MCF 10A (cell line): ENCODE measurements at places on chromosomes 7 and 10.

GRCh38 chr10:79002336-79002735, 66.4 kb upstream of the ZMIZ1 start:
- no peak for DNase-seq

- DNase-seq: no peak
These were observed 42.2 kb upstream of the GRB10 start for GRCh38 chr7:50824882-50825281.

- DNase-seq: no peak
These were observed 35.5 kb upstream of the ARHGAP22 start for GRCh38 chr10:48640326-48640725.

DNA sequence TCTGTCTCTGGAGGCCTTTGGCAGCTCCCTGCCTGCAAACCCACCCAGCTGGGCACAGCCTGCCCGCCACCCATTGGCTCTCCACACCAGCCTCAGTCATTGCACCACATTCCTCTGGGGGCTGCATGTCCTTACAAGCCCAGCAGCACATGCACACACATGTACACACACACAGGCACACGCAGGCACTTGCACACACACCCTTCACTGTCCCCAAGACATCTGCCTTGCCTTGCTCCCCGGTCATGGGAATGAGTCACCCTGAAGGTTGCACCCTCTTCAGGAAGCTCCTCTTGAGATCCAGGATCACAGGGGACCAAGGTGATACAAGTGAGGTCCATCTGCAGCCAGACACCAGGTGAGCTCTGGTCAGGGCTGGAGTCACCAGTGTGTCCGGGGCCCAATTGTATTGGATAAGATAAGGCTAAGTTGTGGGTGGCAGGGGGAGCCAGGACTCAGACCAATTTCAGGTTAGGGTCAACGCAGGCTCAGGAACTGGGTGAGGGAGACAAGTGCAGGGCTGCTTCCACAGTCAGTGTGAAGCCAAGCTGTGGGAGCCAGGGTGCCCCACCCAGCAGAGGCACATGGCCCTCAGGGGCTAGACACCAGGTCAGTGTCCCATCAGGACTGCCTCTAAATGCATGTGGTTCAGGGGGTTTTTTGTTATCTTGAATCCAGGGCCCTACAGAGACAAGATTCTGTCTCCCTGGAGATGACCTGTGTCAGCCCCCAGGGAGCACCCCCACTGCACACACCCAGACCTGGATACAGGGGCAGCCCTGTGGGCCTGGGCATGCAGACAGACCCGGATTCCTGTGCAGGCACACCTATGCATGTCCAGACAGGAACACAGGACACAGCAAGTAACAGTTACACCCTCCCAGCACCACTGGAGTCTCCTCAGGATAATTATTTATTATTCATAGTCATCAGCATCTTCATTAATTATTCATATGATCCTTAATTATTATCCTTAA, 33.8 kb downstream of the KCNH2 start:
- peak; percentile 64 for DNase-seq

GRCh38 chr7:87575521-87575920, 25.2 kb downstream of the ABCB1 start:
- no peak for DNase-seq

GRCh38 chr10:73810735-73811465, 498 bp downstream of the NDST2 start:
- no peak for DNase-seq

DNA sequence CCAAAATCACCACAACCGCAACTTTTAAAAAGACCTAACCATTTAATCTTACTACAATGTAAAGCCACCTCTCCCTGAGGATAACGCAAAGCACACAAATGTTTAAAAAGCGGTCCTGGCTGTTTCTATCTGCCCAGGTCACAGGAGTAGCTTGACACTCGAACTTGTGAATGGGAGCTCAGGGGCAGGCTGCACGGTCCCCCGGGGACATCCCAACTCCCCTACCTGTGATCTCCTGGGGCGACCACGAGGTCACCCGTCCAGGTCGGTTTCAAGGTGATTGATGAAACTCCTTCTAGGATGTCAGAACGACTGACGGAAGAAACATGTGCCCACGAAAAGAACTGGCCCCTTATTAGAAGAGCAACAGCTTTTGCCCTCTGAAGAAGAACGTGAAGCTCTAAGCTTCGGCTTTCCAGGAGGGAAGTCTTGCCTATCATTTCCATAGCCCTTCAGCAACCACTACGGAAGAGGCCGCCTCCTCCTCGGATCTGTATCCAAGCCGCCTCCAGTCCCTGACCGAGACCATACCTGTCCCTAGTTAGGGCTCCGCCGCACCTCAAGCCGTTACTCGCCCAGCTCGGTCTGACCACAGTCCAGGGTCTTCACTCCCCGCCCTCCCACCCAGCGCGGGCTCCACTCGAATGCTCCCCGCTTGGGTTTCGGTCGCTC, 459 bp downstream of the CYCS start:
- DNase-seq: peak; percentile 22

DNA sequence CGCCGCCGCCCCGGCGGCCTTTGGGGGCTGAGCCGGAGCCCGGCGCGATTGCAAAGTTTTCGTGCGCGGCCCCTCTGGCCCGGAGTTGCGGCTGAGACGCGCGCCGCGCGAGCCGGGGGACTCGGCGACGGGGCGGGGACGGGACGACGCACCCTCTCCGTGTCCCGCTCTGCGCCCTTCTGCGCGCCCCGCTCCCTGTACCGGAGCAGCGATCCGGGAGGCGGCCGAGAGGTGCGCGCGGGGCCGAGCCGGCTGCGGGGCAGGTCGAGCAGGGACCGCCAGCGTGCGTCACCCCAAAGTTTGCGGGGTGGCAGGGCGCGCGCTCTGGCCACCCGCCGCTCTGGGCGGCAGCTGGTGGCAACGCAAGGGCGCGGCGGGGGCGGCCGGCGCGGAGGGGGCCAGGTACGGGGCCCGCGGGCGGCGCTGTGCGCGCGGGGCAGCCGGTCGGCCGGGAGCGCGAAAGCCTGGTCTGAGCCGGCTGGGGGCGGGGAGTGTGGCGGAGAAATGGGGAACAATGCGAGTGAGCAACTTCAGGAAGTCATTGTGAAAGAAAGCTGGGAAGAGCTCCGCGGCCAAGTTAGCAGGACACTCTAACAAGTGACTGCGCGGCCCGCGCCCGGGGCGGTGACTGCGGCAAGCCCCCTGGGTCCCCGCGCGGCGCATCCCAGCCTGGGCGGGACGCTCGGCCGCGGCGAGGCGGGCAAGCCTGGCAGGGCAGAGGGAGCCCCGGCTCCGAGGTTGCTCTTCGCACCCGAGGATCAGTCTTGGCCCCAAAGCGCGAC, at the start of gene IKZF1:
Gene IKZF1, plus strand, starts transcription at position 588 of the 782 bp plus-strand sequence. CDS start 14,346 bp downstream, outside the sequence.
- no peak for DNase-seq

GRCh38 chr7:47549397-47549796, 32.5 kb downstream of the TNS3 start:
- DNase-seq: no peak

DNA sequence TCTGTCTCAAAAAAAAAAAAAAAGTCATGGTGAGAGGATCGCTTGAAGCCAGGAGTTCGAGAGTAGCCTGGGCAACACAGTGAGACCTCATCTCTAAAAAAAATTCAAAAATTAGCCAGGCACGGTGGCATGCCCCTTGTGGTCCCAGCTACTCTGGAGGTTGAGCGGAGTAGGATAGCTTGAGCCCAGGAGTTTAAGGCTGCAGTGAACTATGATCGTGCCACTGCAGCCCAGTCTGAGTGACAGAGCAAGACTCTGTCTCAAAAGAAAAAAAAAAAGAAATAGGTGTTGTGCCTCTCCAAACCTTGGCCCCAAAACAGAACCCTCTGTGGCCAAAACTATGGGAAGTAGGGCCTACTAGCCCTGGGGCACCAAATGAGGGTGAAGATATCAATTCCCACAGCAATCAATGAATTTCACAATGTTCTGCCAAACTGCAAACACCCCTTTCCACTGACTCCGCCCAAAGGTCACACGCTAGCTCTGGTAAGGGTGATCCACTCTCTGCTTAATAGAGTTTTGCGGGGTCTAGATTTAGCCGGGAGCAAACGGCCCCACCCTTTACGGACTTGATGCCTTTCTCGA, 16.9 kb downstream of the SSC4D start:
- no peak for DNase-seq

DNA sequence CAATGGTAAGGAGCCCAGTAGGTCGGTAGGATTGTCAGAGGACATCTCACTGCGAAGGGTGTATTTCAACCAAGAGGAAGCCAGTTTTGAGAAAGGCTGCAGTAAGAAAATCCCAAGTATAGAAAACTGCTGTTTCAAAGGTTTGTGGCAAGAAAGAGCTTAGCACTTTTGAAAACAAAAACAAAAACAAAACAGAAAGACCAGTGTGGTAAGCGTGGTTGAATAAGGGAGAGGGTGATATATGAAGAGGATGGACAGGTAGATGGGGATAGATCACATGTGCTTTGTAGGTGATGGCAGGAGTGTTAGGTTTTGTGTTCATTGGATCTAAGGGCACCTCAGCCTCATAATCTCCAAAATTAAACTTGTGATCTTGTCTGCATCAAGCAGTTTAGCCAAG, 141.6 kb upstream of the WNT16 start:
- DNase-seq: no peak

DNA sequence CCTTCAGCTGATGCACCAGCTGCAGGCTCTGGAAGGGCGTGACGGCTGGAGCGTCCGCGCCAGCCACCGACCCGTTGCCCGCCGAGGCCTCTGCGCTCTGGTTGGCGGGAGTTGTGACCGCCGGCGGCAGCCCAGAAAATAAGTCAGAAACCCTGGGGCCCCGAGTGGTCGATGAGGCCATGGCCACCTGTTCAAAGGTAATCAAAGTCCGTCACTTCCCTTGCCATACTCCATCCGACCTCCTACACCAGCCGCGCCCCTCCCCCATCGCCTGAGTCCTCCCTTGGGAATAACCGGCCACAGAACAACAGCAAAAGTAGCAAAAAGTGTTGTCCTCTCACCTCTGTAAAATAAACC, 406 bp downstream of the PRLHR start:
- no peak for DNase-seq

DNA sequence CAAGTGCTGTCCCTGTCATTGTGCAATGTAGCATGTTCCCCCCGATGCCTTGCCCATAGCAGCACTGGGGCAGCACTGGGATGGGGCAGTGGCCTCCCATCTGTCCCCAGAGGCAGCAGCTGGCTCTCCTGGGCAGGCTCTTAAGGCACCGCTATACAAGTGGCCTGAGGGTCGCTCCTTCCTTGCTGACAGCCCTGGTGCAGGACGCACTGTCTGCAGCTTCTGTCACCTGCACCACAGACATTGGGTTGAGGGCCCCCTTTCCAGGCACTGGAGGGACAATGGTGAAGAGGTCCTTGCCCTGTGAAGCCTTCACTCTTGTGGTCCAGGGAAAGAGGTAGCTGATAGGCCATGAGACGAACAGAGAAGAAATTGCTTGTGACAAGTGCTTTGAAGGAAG, 10.6 kb downstream of the CPSF4 start:
- no peak for DNase-seq

DNA sequence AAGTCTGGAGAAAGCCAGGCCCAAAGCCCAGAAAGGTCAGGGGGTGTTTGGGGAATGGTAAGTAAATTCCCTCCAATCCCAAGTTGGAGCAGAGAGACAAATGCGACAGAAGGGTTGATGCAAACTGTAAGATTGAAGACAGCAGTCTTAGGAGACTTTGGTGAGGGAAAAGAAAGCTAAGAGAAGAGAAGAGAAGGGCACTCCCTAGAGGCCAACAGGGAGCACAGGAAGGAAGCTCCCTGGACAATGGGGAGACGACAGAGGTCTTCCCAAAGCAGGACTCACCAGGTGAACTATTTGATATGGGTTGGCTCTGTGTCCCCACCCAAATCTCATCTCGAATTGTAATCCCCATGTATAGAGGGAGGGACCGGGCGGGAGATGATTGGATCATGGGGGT, 151.5 kb downstream of the KIF20B start:
- DNase-seq: no peak

DNA sequence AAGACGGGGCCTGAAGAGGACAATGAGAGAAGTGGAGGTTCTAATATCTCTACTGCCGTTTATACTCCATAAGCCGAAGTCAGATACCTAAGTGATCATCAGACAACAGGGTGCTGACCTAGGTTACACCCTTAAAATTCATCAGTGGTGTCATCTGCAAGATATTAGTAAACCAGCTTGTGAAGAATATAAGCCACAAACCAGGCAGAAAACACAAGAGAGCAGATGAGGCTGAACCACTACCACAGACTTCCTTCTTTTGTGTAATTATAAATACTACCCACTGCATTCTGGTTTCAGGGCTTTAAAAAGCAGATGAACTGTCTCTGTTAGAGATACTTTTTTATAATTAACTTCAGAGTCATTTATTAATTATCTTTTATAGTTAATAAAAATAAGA, 69.0 kb upstream of the LRRC17 start:
- no peak for DNase-seq

- no peak for DNase-seq
These were observed 89.6 kb upstream of the SMIM30 start for GRCh38 chr7:113207931-113208330.

GRCh38 chr7:29290829-29291228, 96.3 kb downstream of the CHN2 start:
- no peak for DNase-seq

- DNase-seq: peak; percentile 58
These were observed 44.8 kb downstream of the GNAT3 start for GRCh38 chr7:80467069-80467468.

- no peak for DNase-seq
These were observed 112.4 kb downstream of the SMURF1 start for GRCh38 chr7:99031496-99031895.

- DNase-seq: peak; percentile 59
These were observed 155.5 kb downstream of the COBL start for GRCh38 chr7:51160990-51161615.

DNA sequence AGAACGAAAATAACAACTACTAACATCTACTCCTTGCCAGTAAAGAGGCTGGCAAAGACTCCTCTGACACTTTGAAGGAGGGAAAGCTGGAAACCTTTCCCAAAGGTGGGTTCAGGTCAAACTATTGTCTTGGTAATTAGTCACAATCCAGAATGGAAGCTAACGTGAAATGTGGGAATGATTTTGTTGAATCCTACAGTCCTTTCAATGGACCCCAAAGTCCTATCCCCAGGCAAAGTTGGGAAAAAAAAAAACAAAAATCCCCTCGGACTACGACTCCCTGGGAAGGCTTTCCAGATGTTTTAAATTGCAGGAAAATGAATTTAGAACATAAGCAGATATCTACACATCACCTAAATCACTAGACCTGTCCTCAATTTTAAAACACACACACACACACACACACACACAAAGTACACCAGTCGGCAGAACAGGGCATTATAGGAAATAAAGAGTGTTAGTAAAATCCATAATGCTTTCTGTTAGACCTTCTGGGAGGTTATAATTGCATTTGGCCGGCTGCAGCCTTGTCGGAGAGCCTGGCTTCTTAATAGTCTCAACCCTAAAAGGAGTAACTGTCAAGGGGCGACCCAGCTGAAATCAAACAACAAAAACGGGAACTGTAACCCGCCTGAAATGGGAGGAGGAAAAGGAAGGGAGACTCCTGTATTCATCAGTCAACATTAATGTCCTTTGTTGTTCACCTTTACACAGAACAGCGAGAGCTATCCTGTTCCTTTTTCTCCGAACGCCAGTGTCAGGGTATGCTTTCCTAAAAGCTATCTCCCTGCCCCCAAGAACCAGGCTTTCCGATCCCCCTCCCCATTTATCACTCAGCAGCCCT, 1.5 kb downstream of the DOCK4 start:
- DNase-seq: peak; percentile 35
